ENCODE measurements at places on chromosomes 16 and 17. TPM values are rescaled to one million over a fixed set of nuclear protein-coding genes. Genes with fewer than 3 reads are reported as not detected.

GRB7 gene
- total RNA-seq: not detected

CASKIN2 gene
- total RNA-seq: 1.6 TPM

LDAF1 gene
- 7.3 TPM for total RNA-seq

ACD gene
- 55.1 TPM for total RNA-seq

TMEM114 gene
- not detected for total RNA-seq

KRT33B gene
- not detected for total RNA-seq

ZFPM1 gene
- 19.3 TPM for total RNA-seq

MT1G gene
- 24.5 TPM for total RNA-seq

RHBDF1 gene
- 0.76 TPM for total RNA-seq

ST6GALNAC2 gene
- not detected for total RNA-seq

MT1M gene
- not detected for total RNA-seq

HSF5 gene
- 0.91 TPM for total RNA-seq

SMIM36 gene
- total RNA-seq: not detected

CD300A gene
- 14.9 TPM for total RNA-seq

KRT16 gene
- not detected for total RNA-seq

KRT27 gene
- total RNA-seq: not detected

DBF4B gene
- total RNA-seq: 25.7 TPM

TP53TG3C gene
- total RNA-seq: not detected

C17orf50 gene
- not detected for total RNA-seq

PPP1R1B gene
- total RNA-seq: not detected

MYH1 gene
- not detected for total RNA-seq

SLC12A3 gene
- total RNA-seq: not detected

HSF4 gene
- 54.0 TPM for total RNA-seq

TERB1 gene
- total RNA-seq: 0.37 TPM

All from activated CD4-positive, alpha-beta T cell treated with anti-CD3 and anti-CD28 coated beads, Interleukin-2, amount 10 ng/mL, durations not matched to agents 24 days and 14 days (primary cell).